ENCODE measurements at places on chromosomes 11 and 22.

DNA sequence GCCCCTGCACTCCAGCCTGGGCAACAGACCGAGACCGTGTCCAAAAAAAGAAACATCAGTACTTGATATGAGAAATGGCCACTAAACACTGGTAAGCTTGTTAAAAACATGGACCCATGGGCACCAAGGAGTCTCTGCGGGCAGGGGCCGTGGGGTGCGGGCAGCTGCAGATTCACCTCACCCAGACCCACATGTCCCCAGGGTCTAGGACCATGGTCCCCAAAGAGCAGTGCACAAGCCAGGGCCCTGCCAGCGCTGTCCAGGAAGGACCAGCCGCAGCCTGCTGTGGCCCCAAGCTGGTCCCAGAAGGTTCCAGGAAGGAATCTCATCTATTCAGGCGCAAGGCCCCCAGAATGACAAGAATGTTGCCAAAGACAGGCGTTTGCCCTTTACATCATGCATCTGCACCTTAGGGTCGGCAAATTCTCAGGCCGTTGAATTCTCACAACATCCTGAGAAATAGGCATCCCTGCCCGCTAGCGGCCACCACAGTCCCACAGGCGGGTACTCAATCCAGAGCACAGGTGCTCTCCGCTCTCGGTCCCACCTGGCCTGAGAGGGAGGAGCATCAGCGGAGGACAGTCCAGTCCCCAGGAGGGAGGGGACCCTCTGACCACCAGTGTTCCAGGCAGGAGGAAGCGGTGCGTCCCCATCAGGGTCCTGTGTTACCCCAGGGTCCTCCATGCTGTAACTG, 9.5 kb downstream of the YPEL1 start:
- DNase-seq, result no peak

GRCh38 chr11:95123556-95123955, 33.9 kb downstream of the ENDOD1 start:
- DNase-seq, result no peak

DNA sequence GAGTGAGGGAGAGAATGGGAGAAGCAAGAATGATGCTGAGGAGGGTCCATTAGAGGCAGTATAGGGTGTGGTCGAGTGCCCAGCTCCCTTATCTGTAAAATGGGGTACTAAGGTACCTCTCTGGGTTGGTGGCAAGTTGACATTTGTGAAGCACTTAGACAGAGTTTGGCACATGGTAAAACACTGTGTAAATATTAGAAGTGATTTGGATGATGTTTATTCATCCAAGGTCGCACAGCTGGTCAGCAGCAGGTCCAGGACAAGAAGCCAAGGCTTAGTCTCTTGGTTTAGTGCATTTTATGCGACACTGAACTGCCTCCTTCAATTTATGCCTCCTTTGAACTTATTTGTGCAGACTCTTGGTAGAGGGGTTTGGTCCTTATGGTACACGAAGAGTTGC, 19.4 kb downstream of the KREMEN1 start:
- DNase-seq, result no peak

DNA sequence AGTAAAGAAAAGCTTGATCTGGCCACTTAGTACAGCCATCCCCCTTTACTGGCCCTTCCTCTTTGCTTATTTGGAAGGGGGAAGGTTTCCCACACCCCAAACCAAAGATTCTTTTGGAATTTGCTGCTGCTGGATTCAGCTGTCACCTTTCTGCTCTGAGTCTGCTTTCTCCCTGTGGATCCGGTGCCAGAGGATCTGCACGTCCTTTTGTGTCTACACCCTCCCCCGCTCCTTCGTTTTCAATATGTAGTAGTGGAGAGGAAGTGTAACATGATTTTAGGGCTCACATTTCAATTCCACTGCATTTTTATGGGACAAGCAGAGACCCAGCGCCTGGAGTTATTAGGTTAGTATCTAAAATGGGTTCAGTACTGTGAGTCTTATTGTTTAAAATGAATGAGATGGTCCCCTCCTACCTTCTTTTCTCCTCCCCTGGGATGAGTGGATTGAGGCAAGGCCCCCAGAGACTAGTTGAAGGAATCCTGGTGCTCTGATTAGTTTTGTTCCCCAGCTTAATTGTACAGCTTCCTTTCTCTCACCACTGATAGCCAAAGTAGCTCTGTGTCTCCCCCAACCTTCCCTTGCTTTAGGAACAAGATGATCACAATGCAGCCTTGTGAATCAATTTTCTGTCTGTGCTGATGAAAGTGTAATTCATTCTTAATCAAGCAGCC, 30.5 kb upstream of the CABP7 start:
- no peak for DNase-seq

DNA sequence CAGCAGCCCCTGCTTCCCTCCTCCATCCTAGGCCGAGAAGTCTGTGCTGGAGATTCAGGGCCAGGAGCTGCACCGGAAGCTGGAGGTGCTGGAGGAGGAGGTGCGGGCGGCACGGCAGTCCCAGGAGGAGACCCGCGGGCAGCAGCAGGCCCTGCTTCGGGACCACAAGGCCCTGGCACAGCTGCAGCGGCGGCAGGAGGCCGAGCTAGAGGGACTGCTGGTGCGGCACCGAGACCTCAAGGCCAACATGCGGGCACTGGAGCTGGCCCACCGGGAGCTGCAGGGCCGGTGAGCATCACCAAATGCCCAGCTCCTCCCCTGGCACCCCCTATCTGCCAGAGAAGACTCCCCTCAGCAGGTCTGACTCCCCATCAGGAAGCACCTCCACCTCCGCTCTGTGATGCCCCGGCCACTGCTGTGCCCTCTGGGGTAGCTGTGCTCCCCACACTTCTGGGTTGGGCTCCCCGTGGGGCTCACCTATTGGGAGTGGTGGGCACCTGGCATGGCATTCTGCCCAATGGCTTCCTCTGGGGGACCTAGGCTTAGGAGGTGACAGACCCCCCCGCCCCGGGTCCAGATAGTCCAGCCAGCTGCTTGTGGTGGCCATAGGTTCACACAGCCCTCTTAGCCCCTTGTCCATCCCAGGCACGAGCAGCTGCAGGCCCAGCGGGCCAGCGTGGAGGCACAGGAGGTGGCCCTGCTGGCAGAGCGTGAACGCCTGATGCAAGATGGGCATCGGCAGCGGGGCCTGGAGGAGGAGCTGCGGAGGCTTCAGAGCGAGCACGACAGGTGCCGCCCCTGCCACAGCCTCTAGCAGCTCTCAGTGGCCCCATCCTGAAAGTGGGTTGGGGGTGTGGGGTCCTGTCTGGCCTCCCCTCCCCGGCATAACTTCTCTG, 6.6 kb upstream of the RPS6KA4 start:
- no peak for DNase-seq

GRCh38 chr11:69207165-69207889, 51.6 kb downstream of the SMIM38 start:
- DNase-seq, result no peak

GRCh38 chr11:3161309-3161708, 3.8 kb downstream of the OSBPL5 start:
- DNase-seq, result no peak

- peak; percentile 50 for DNase-seq
These were observed 30.3 kb upstream of the WNT7B start for GRCh38 chr22:46007003-46007847.

DNA sequence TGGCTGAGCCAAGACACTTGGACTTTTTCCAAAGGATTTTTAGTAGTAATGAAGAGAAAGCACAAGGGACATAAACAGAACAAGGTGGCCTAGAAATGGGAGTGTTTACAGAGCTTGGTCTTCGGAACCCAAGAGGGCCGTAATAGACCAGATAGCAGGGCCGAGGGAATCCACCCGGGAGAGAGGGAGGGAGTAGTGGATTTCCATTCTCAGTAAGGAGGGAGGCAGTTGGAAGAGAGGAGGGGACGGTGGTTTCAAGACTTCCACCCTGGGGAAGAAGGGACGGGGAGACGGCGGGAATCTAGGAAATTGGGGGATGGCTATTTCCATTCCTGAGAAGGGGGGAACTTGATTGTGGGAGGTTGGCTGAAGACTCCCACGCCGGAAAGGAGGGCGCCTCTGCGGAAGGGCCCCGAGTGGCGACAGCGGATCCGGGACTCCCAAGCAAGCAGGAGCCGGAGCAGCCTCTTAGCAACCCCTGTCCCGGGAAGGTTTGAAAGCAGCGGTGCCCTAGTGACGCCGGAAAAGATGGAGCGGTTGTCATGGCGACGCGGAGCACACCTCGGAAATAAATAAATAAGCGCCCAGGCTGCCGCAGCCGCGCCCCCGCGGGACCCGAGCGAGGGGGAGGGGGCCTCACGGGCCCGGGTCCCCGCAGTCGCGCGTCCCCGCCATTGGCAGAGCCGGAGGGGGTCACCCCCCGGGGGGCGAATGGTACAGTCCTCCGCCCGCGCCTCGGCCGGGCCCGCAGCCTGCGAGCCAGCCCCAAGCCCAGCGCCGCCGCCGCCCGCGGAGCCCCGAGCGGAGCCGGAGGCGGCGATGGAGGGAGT, 31.6 kb downstream of the EIF3F start:
- peak; percentile 53 for DNase-seq

DNA sequence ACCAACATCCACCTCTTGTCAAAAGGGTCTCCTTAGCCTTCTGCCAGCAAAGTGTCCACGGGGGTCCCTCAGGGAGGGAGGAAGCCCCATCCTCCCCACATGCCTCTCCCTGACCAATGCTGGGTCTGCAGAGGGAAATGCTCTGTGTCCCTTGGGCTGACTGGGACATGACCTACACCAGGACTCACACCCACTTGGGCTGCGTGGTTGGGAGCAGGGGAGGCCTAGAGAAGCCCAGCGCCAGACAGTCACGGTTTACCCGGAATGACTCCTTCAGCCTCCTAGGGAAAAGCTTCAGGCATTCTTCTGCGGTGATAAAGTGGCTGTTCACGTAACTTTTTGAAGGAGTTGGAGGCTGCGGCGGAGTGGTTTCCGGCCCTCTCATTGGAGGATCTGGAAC, 180.3 kb downstream of the EFCAB6 start:
- DNase-seq, result no peak

DNA sequence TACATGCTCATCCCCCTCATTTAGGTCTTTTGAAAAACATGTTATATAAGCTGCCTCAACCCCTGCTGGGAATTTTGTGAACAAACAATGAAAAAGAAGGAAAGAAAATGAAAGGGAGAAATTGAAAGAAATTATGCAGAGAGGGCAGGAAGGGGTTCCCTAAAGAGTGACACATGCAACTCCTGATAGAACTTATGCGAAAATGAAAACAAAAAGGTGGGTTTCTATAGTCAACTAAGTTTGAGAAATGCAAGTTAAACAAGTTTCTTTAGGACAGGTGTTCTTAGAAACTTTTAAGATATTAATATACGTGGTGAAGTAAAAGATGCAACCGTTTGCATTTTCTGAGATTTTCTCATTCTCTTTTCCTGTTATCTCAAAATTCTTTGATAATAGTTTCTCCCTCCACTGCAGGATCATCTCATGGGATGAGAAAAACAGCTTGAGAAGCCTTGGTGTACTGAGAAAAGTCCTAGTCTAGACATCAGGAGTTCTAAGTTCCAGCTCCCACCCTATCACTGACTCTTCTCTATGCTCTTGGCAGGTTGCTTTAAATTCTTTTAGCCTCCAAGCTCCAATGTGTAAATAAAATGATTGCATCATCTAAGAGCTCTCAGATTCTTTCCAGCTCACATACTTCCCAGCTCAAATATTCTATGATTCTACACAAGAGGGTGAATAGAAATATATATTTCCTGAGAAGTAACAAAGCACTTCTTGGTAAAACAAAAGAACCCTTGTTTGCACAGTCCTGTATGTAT, 109.2 kb downstream of the FAM76B start:
- no peak for DNase-seq

GRCh38 chr11:134119094-134119493, 50.2 kb downstream of the JAM3 start:
- DNase-seq, result no peak

- DNase-seq, result no peak
These were observed 219.2 kb downstream of the NAV2 start for GRCh38 chr11:19931771-19932369.

- DNase-seq, result no peak
These were observed 29.9 kb downstream of the SERPIND1 start for GRCh38 chr22:20803696-20804324.

DNA sequence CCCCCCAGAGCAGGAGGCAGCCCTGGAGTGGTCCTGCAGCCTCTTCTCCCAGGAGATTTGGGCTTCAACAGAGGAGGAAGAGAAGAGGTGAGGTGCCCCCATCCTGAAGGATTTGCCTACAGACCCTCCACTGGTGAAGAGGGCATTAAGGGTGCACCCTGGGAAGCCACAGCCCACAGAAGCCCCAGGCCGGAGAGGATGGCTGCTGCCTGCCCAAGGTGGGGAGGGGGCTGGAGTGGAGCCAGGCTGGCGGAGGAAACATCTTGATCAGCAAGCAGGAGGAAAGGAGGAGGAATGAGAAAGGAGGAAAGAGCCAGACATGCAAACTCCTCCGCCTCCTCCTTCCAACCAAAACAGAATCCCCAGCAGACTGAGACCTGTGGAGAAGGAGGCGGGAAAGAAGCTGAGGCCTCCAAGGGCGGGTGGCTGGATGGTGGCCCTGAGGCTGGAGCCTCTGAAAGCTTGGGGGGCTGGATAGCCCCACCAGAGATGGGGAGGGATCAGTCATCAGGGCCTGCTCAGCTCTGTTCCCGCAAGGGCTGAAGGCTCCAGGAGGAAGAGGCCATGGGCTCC, 31.3 kb downstream of the ARRB1 start:
- no peak for DNase-seq

- DNase-seq, result no peak
These were observed 71.3 kb upstream of the SLN start for GRCh38 chr11:107783121-107783520.

DNA sequence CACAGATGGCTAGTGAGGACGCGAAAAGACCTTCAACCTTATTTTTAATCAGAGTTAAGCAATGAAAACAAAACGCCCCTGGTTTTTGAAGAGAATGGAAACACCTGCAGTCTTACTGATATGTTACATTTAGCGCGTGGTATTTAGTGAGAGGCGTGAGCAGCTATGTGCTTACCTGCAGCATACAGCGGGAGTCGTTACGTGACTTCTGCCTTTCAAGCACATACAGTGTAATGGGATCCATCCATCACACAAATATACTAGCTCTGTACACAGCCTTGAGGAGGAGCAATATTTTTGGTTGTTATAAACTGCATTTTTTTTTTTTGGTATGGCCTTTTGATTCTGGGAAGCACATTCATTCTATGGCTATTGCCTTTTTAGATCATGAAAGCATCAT, 5.5 kb downstream of the KRTAP5-2 start:
- DNase-seq, result no peak

GRCh38 chr11:10308201-10308954, 3.5 kb downstream of the ADM start:
- no peak for DNase-seq

DNA sequence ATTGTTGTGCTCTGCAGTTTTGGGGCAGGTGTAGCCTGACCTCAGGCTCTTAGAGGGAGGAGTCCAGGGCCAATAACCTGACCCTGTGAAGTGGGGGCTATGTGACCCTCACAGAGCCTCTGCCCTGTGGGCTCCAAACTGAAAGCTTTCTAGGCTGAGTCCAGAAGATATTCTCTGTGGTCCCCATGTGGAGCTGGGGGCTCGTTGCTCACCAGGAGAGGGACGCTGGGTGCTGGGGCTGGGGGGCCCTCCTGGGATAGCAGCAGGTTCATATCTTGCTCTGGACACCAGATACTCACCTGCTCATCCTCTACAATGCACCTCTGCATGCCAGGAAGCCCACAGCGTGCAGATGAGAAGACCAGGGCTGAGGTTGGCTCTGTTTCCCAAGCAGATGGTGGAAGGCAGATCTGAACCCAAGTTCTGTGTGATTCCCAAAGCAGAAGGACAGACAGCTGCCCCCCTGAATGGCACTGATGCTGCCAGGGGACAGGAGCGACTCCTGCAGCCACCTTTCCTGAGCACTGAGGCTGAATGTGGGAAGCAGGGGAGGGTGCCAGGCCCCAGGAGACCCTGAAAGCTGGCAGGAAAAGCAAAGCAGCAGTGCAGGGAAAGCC, 1022.0 kb downstream of the TBC1D22A start:
- DNase-seq, result no peak

GRCh38 chr11:65618763-65619162, 3.2 kb downstream of the PCNX3 start:
- DNase-seq, result no peak

GRCh38 chr11:1337647-1338007, 28.2 kb upstream of the TOLLIP start:
- DNase-seq, result no peak
